ENCODE measurements at places on chromosomes 3 and 15. TPM values are rescaled to one million over a fixed set of nuclear protein-coding genes. Genes with fewer than 3 reads are reported as not detected.

Gene SLC28A2
- not detected for total RNA-seq

Gene MYO5C
- total RNA-seq, result 19.9 TPM

Gene SERPINI1
- total RNA-seq, result 6.1 TPM

Gene A4GNT
- not detected for total RNA-seq

Gene PPP1R14D
- total RNA-seq, result 1.7 TPM

Gene CCRL2
- total RNA-seq, result not detected

Gene GPR27
- 13.4 TPM for total RNA-seq

Gene CFAP92
- total RNA-seq, result 1.1 TPM

Gene C3orf80
- total RNA-seq, result not detected

Gene C3orf20
- total RNA-seq, result 0.09 TPM

Gene DGKG
- total RNA-seq, result 0.38 TPM

Gene AGTR1
- 0.34 TPM for total RNA-seq

Gene COL6A6
- 13.3 TPM for total RNA-seq

Gene PARP15
- 0.27 TPM for total RNA-seq

GRCh38 chr3:155871746-155872158, 1.3 kb downstream of the GMPS start:
- no peak for DNase-seq

- no peak for DNase-seq
Measured at GRCh38 chr3:181629711-181630110, 82.0 kb upstream of the SOX2 start.

- DNase-seq, result no peak
Measured at GRCh38 chr3:117705011-117705410, 995.4 kb downstream of the TUSC7 start.

GRCh38 chr3:134364061-134364935, 9.9 kb downstream of the AMOTL2 start:
- peak; percentile 94 for DNase-seq

- DNase-seq, result no peak
Measured at GRCh38 chr3:107965136-107965655, 125.6 kb downstream of the CD47 start.

GRCh38 chr15:39851500-39852092, 68.5 kb downstream of the GPR176 start:
- DNase-seq, result no peak

DNA sequence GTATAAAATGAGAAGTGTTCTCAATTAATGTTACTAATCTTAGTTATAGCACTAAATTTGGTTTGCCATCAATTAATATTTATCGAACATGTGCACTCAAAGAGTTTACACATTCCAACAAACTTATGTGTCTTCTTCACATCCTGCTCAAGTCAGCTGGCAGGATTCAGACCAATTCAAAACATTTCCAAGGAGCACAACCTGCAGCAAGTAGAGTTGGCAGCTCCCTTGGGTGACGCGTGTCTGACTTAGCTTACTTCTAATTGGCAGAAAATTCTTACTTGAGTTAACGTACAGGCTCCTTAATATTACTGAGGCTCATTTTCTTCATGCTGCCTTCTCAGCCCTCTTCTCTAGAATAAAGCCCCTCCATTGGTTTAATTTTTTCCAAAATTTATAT, 110.4 kb upstream of the PFN2 start:
- no peak for DNase-seq

DNA sequence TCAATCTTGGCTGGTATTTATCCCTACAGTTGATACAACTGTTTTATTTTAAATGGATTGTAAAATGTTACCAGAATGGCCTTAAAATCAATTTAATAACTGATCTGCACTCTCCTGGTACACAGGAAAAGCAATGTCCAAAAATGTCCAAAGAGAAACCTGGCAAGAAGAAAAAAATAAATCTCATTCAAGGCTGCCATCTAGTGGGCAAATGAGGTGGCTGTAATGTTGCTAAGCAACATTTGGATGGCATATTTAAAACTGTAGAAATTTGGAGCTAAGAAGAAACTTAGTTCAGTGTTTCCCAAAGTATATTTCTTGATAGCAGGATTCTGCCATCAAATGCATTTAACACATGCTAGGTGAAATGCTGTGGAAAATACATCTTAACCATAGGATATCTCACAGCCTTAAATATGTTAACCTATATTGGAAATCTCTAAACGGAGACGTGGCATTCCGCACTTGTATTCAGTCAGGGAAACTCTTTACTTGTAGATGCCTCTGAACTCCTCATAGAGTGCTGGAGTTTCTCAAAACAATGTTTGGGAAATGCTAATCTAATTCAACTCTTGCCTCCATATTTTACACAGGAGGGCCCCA, 216.8 kb downstream of the ERC2 start:
- peak; percentile 53 for DNase-seq

- DNase-seq, result peak; percentile 65
Measured at GRCh38 chr3:10758304-10759037, 57.6 kb upstream of the SLC6A11 start.

- DNase-seq, result no peak
Measured at GRCh38 chr15:48395521-48396011, 64.3 kb downstream of the DUT start.

DNA sequence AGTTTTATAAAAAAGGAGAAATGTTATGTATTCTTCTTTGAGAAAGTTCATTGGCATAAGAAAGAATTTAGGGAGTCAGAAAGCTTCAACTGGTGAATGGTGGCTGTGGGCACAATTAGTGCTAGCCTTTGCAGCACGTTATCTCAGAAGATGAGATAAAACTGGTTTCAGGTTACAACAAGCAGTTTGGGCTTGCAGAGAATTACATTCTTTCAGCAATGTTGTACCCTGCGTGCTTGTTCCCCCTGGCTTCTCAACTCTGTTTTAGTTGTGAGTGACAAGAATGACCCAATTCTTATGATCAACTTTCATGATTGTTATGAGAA, 31.6 kb upstream of the ACP3 start:
- no peak for DNase-seq

DNA sequence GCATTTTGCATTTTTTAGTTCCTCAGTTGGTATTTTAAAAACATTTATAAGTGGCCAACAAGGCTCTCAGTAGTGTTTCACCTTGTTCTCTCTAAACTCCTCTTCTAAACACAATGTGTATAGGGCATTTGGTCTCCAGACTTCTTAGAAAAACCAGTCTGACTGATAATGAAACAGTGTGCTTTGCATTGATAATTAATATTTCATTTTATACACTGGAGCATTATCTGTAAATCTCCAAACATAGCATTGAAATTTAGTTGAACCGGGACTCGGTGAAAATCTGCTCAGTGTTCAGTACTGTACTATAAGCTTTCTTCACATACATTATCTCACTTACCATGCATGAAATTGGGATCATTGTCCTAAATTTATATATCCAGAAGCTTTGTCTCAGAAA, 53.6 kb downstream of the SETD5 start:
- DNase-seq, result no peak

DNA sequence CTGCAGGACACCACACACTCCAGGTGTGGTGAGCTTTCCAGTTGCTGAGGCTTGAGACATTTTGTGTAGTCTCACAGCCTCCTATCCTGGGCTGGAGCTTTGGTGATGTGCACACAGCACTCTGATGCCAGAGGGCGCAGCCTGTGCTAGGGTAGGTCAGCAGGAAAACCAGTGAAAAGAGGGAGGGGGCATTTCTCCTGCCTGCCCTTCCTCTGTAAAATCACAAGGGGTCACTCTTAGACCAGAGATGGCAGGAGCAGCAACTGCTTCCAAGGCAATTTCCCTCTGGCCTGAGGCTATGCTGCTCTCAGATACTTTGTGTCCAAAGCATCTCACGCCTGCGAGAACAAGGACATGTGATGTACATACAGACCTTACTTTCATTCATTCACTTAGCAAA, 16.5 kb upstream of the MUSTN1 start:
- DNase-seq, result no peak

DNA sequence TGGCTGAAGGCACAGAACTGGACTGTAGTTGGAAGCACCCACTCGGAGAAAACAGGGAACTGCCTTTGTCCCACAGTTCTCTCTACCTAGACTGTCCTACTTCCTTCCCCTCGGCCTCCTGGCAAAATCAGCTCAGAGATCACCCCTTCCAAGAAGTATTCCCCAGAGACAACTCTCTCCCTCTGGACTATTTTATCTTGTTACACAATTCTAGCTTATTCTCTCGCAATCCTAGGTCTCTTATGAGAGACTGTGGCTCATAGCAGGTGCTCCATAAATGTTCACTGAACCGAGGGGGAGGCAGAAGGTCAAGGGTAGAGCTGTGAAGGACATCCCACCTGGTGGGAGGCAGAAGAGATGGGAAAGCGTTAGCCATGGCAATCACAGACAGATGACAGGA, 10.6 kb downstream of the HEG1 start:
- DNase-seq, result no peak

DNA sequence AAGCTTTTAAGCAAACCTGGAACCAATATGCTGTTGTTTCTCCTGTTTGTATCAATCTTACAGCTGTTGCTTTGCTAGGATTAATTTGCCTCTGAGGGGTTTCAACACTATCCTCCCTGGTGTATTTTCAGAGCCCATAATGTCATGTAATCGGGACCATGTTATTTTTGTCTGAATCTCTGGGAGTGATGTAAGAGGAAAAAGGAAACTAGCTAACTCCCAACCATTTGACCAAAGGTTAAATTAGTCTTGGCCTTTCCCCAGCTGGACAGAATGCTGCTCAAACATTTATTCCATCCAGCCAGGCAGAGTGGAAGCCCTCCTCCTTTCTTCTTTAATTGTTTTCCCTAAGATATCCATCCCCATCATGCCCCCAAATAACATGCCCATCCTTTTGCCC, 142.2 kb downstream of the ALDH1A2 start:
- no peak for DNase-seq

DNA sequence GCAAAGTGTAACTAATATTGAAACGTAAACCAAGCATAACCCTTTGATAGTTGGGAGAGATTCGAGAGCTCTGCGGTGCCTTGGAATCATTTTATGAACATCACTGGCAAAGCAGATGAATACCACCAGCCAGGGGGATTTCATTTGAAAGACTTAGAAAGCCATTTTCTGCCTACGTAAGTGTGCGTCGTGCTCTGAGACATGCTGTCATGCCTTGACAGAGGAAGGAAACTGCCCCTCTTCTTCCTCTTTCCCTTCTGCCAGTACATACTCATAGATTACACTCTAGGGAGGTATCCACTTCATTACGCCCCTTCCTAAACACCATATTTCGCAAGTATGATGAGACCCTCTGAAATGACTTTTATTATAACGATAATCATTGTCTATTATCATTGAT, 3.3 kb upstream of the MTHFS start:
- no peak for DNase-seq

DNA sequence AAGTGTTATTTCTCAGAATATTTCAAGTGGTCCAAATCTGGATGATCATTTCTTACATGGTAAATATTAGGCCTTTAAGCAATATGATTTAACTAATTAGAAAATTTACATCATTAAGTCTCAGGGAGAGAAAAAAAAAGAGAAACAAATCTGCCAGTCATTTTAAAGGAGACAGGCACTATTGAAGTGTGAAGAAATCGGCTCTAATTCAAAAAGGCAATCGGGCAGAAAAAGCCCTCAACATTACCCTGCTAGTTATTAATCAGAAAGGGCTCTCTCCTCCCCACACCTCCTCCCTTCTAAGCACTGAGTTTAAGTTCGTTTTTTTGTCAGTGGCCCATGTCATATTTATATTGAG, 215.9 kb downstream of the MEIS2 start:
- no peak for DNase-seq

DNA sequence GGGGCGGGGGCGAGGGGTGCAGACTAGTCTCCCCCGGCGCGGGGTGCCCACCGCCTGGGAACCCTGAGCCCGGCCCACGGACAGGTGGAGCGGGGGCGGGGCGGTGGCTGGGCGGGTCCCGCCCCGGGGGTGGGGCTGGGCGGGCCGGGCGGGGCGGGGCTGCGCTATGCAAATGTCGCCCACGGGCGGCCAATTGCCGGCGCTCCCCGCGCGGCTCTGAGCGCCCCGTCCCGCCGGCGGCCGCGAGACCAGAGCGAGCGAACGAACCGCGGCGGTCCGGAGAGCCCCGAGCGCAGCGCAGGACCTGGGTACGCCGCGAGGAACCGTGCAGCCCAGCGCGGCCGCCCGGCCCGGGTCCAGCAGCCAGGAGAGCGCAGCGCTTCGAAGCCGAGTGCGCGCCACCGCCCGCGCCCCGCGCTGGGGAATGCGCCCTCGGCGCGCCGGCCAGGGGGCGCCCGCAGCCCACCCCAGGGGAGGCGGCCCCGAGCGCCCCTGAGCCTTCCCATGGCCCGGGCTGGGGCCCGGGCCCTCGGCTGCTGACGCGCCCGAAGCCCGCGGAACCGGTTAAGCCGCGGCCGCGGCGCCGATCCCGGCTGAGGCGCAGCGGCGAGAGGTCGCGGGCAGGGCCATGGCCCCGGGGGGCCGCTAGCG, at the start of gene SEMA3F:
SEMA3F (plus strand) TSS at position 485 of the 651 bp plus-strand sequence. CDS start 4,299 bp downstream, outside the sequence.
- peak; percentile 73 for DNase-seq

DNA sequence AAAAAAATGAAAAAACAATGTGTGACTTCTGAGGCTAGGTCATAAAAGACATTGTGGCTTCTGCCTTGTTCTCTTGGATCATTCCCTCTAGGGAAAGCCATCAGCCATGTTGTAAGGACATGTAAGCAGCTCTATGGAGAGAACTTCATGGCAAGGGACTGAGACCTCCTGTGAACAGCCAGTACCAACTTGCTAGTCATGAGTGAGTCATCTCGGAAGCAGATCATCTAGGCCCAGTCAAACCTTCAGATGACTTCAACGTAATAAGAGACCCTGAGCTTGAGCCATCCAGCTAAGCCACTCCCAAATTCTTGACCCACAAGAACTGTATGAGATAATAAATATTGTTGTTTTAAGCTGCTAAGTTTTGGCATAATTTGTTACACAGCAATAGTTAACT, 4.9 kb downstream of the MON1A start:
- no peak for DNase-seq

DNA sequence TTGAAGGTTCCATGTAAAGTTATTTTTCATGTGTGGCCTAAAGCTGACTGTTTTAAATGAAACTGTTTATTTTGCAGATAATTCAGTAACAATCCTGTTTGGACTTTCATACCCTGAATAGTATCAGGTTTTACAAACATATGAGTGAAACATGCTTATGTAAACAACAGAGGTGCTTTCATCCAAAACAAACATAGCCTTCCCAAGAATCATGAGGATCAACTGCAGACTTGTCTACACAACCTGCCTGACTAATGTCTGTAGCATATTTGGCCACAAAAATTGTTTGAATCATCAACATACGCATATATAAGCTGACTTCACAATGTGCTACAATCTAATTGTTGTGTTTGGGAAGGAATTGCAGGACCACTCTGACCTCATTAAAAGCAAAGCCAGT, 190.4 kb downstream of the DIPK2A start:
- DNase-seq, result no peak

All from mesothelial cell of epicardium (in vitro differentiated cells).